ENCODE measurements at places on chromosomes 2 and 18.

GRCh38 chr2:212913640-212914306 is 237.6 kb downstream of the IKZF2 start:
- DNase-seq: peak; percentile 44

DNA sequence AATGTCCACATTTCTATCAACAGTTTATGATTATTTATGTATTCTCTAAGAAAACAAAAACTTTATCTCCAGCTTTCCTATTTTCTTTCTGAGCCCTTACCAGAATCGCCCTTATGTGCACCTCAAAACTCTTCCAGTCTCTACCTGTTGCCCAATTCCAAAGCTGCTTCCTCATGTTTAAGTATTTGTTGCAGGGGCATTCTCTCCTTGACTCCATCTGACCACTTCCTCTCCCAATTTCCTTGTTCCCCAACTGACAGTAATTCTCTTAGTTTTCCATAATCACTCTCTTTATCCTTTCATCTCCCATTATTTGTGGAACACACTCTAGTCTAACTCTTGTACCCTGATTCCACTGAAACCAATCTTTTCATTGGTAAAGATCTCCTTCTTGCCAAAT is 105.4 kb upstream of the RBBP8 start:
- DNase-seq: no peak

DNA sequence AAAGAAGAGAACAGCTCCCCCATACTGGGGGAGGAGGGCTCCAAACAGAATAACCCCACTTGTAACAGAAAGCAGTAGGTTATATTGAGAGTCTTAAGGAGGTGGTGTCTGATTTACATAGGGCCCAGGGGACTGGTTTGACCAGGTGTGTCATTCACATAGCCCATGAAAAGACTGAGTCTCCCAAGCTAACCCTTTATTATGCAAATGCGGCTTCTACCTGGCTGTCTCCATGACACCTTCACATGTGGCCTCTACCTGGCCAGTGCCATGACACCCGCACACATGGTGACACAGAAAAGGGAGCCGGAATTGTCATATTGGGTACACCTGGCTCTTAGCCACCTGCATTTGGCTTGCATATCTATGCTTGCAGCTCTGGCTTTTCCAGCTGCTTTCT is 1057.2 kb upstream of the PIK3C3 start:
- no peak for DNase-seq

DNA sequence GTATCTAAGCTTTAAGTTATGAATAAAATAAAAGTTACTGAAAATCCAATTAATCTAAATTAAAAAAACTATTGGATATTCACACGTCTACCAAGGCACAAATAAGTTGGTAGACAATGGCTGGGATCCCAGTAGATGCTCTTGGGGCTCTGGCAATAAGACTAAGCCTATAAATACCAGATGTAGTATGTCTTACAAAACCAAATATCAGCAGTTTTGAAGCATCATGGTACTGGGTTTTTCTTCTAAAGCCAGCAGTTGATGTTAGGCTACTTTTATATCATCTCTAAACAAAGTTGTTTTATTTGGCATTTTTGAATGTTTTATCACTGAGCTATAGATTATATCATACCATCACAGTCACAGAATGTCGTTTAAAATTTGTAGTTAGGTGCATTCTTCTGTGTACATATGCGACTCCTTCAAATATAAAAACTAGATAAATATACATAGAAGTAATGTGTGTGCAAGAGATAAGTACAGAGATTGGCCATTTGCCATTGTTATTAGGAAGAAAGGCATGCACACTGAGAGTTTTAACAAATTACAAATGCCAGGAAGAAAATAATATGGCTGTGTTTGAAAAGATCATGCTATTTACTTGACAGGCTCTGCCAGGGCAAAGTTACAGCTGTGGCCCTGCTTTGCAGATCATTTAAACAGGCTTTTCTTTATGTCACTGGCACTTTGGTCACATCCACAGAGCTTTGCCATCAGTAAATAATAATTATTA is 21.6 kb upstream of the TMEM17 start:
- no peak for DNase-seq

Data from muscle of leg (tissue), 16 donors.